ENCODE measurements at places on chromosomes 6 and 20.

- DNase-seq: peak; percentile 58
Observed at GRCh38 chr6:63352544-63353285, 32.9 kb upstream of the LGSN start.

DNA sequence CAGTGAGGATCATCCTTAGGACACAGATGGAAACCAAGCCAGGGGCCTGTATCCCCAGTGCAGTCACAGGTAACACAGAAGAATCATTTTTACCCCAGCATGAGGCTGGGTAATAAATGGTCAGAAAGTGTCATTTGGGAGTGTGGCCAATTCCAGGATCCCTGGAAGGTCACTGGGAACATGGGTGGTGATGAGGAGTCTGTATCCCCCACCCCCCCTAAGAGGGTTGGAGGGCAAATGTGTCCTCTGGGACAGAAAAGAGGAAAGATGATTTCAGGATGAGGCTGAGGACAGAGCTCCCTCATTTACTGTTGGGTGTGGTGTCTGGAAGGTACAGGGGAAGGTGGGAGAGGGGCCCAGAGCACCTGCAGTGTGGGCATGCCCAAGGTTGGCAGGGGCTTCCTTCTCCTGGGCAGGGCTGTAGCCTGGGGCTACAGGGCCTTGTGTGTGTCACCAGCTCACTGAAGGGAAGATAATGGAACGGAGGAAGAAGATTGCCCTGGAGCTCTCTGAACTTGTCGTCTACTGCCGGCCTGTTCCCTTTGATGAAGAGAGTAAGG is 34.5 kb downstream of the PLCG1 start:
- no peak for DNase-seq

DNA sequence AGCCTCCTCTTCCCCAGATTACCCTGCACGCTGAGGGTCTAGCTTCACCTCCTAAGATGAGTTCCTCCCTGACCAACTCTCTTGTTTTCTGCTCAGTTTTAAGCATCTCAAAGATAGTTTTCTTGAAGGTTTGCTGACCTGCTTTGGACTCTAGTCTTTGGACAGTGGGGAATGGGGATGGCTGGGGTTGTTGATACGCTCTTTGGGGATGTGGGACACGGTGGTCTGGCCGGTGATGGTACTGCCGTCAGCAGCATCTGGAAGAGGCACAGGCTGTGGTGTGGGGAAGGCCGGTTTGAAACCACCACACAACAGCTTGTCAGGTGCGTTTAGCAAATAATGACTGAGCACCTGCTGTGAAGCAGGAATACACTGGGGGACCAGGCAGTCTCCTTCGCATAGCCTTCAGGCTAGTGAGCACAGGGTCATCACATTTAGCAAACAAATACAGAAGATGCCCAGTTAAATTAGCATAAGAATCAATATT is 94.1 kb downstream of the TMEM242 start:
- no peak for DNase-seq

GRCh38 chr6:331622-332521 is 39.6 kb downstream of the DUSP22 start:
- DNase-seq: no peak

GRCh38 chr6:106522562-106523250 is 106.6 kb downstream of the RTN4IP1 start:
- DNase-seq: no peak

- no peak for DNase-seq
Observed at GRCh38 chr20:53503517-53503919, 90.1 kb downstream of the ZNF217 start.

- DNase-seq: no peak
Observed at GRCh38 chr6:79353226-79353625, 118.7 kb upstream of the HMGN3 start.

DNA sequence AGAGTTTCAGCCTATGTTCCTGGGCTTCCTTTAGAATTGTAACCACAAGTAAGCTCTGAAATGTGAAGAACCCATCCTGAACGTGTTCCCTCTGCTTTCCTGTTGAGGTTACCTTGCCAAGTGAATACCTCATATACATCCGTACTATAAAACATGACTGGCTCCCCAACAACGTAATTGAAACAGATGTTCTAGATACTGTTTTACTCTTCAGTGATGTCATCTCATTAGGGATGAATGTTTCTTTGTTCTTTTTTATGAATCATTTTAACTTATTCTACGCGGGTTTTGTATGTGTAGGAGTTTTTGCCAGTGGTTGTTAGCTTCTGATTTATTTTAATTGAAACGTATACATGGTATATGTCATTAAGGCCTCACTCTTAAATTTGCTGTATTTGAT is 166.8 kb downstream of the SAMD5 start:
- DNase-seq: peak; percentile 66

- DNase-seq: no peak
Observed at GRCh38 chr6:39879535-39879934, 54.7 kb downstream of the MOCS1 start.

- DNase-seq: peak; percentile 57
Observed at GRCh38 chr6:42509765-42510164, 54.1 kb upstream of the UBR2 start.

DNA sequence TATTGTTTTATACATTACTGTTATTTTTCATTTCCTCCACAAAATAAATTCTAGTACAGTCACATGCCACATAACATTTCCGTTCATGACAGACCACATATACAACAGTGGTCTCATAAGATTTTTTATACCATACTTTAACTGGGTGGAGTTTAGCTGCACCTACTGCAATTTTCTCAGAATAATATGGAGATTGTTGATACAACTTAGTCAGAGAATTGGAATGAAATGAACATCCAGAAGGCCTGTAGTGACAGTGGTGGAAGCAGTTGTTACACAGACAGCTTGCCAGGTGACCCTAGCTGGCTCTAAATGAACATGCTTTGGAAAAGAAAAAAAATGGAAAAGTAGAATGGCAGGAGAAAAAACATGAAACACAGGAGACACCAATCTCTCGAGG is 183.2 kb upstream of the TCF21 start:
- DNase-seq: peak; percentile 77

DNA sequence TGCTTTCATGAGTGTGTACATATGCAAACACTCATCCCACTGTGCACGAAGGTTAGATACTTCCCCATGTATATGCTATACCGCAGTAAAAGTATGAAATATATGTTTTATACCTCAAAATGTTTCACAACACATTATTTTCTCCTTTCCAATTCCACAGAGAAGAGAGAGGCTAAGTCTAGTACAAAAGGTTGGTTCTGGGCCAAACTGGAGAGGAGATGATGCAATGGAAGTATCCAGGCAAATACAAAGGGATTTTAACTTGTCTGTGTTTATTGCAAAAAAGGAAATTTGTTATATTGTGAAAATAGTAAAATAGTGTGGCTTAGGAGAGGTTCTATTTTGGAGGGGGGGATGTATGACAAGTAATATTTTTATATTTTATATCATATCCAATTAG is 112.6 kb downstream of the PLCB1 start:
- DNase-seq: peak; percentile 86

DNA sequence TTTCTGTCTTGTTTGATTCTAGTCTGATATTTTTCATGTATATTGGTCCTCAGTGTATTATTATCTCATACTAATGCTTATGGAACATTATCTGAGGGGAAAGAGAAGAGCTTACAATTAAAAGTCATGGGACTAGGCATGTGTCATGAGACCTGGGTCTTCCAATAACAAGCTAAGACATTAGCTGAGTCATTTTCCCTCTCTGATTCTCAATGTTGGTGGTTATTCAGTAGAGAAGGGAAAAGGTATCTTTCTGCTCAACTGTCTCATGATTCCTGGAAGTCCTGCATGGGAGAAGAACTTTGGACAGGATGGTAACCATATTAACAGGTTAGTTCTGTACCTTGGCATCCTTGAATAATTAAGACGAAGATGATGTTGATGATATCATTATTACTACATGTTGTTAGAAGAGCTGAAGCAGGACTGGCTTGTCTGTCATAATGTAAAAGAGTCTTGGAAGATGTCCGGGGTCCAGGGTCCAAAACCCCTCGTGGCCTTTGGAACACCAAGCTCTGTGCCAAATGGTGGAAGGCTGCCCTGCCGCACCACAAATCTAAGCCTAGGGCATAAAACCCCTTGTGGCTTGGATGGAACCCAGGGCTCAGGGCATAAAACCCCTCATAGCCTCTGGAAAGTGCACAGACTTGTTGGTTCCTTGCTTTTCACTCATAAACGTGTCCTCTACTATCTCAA is 19.1 kb downstream of the TRIM38 start:
- no peak for DNase-seq

DNA sequence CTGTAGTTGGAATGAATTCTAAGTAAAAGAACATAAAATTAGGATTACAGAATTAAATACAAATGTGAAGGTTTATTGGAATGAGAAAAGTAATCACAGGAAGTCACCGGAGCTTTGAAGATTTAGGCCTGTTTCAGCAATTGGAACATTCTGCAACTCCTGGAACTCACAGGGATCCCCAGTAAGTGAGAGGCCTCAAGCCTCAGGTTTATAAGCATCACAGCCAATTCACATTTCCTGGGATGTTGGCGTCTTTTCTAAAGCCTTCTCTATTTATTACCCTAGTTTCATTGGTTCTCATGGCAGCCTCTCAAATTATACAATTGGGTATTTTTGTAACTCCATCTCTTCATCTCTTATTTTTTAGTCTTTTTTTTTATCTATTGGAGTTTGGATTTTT is 90.4 kb upstream of the HIVEP1 start:
- no peak for DNase-seq

DNA sequence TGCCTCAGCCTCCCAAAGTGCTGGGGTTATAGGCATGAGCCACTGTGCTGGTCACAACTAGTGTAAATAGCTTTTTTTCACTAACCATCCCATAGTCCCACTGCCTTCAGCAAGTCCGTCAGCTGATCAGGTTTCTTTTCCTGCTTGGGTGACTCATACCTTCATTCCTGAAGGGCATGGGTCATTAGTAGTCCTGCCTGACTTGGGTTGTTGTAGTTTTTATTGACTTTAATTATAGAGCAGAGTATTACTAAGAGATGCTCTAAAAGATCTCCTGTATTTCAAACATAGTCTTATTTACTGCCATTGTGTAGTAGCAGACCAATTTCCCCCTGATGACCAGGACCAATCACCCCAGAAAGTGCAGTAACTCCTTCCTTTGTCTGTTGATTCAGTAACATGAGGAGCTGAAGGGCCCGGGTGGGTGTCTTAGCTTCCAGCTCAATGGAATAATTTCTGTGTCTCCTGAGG is 25.8 kb downstream of the HLA-C start:
- peak; percentile 40 for DNase-seq

GRCh38 chr6:73696966-73697655 is 1.1 kb downstream of the CD109 start:
- DNase-seq: no peak

GRCh38 chr6:73624896-73625295 is 28.9 kb downstream of the SLC17A5 start:
- no peak for DNase-seq

- DNase-seq: no peak
Observed at GRCh38 chr6:165846123-165846966, 183.3 kb upstream of the PDE10A start.

DNA sequence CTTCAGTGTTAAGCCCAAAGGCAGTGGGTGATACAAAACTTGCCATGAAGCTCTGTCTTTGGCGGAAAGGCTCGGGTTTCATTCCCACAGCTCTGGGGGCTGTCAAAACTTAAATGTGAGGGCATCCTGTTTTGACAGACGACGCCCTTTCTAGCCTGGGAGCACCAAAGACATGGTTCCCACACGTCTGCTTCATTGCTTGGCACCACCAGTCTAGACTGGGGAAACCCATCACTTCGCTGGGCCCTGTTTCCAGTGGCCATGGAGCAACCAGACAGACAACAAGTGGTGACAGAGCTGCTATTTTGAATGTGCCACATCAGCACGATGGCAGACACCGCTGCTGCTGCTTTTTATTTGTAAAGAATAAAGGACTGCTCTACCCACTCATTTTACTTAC is 127.5 kb downstream of the SASH1 start:
- DNase-seq: no peak

DNA sequence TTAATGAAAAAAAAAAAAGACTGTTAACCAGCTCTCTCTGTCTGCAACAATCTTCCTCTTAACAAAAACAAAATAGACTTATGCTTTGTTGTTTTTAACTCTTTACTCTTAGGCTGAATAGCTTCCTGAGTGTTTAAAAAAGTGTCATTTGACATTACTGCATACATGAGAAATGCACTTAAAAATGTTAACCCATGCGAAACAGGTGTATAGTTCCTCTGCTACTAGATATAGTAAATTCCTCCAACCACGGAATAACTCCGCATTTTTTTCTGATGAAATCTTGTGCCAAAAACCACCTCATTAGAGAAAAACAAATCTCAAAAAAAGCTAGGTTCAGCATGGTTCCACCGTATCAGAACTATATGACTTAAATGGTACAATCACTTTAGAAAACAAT is 426.0 kb downstream of the ADGRB3 start:
- DNase-seq: no peak

DNA sequence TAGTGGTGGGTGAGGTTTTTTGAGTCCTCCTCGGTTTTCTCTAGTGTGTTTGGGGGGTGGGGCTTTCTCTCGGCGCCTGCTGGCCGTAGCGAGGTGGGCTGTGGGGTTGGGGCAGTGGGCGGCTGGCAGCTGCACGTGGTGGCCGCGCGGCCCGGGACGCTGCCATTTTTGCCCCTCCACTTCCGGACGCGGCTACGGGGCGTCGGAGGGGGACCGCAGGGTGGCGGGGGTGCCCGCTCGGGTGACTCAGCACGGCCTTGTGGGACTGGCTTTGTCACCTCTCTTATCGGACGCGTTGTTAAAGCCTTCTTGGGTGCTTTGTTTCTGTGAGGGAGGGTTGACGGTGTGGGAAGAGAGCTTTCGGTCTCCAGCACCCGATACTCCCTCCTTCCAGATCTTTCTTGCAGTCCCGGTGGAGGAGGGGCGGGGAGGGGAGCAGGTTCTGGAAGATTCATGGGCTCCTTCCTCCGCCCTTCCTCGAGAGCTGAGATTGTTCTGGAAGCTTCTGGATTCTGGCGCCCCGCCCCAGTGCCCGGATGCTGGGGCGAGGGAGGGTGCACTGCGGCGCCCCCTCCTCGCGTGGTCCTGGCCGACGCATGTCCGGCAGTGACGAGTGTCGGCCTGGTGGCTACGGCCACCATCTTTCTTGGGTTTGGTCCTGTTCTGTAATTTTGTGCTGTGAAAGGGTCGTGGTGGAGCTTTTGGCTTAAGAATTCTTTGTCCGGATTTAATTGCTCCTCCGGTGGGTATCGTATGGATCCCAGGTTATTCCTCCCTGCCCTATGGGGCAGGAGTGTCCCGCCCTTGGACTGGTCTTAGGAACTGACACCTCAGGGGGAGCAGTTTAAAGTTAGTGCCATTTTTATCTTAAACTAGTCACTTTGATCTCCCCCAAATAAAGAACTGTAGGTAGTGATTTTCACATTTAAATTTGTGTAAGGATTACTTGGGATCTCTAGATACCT is 719 bp downstream of the HSP90AB1 start:
- peak; percentile 50 for DNase-seq

DNA sequence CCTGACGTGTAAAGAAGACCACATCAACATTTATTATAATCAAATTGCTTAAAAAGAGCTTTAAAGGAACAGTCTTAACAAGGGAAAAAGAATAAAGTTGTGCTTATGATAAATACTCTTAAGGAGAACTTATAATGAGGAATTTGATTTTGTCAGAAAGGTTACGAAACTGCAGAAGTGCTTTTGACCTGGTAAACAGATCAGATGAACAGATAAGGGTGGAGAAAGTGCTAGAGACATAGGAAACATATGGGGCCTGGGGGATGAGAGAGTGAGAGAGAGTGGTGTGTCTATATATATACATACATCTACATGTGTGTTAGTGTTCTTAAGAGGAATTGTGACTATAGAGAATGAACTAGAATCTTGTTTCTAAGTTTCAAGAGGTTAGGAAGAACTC is 186.2 kb upstream of the GJE1 start:
- DNase-seq: no peak
